NCI-H460 (cell line): ENCODE measurements at places on chromosomes 12 and 14. TPM values are rescaled to one million over a fixed set of nuclear protein-coding genes. Genes with fewer than 3 reads are reported as not detected.

GPRC5D gene
- not detected in 2 replicates for total RNA-seq

GARIN6 gene
- not detected in 2 replicates for total RNA-seq

NAV3 gene
- total RNA-seq, result 9.4 and 9.9 TPM in 2 replicates

PMCH gene
- total RNA-seq, result not detected in 2 replicates

PCBP2 gene
- total RNA-seq, result 215 and 326 TPM in 2 replicates

KRT3 gene
- total RNA-seq, result not detected in 2 replicates

MYH6 gene
- not detected in 2 replicates for total RNA-seq

RDH5 gene
- total RNA-seq, result 2.4 and 3.0 TPM in 2 replicates

SRSF9 gene
- 126 and 146 TPM in 2 replicates for total RNA-seq

MANSC4 gene
- total RNA-seq, result not detected in 2 replicates
